Central memory CD4-positive, alpha-beta T cell (primary cell): ENCODE measurements at places on chromosomes 13 and 19.

DNA sequence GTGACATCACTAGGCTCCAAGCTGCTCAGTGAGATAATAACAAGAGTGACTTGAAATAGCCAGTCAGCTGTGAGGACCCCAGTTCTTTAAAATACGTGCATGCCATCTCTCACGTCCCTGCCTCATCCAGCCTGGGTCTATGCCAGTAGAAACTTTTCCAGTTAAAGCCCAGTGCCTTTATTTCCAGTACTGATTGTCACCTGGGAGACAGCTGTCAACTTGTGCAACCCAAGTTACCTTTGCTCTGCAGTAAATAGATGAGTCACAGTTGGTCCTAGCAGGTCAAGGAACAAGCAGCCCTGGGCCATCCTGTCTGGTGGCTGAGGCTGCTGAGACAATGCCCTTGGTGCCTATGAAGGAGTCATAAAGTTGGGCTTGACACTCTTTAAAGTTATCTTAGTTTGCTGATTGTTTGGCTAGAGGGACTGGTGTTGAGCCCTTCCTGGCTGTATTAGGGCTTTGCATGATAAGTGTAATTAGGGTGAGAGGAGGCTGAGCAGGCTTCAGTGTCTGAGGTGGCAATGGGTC lies 228.7 kb downstream of the LACC1 start:
- no peak for DNase-seq

- DNase-seq, result no peak
Measured at GRCh38 chr13:101139081-101139480, 277.2 kb downstream of the NALCN start.

DNA sequence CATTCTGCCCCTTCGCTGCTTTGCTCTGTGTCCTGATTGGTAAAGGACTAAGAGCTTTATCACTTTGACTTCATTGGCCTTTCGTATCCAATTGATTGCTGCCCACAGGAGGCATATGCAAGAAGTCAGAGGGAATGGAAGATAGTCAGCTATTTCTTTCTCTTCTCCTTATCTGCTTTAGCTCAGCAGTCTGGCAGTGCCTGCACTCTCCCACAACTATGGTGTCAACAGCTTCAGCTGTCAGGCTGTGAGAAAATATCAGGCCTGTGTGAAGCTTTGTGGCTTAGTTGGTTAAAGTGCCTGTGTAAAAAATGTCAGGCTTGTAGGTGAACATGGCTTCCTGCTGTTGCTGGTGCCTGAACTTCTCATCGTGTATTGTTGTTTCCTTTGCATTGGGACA lies 243.0 kb downstream of the PCDH17 start:
- DNase-seq, result no peak

GRCh38 chr13:40251343-40252032 lies 415.0 kb downstream of the FOXO1 start:
- DNase-seq, result no peak
